ENCODE measurements at places on chromosomes 12 and 14.

DNA sequence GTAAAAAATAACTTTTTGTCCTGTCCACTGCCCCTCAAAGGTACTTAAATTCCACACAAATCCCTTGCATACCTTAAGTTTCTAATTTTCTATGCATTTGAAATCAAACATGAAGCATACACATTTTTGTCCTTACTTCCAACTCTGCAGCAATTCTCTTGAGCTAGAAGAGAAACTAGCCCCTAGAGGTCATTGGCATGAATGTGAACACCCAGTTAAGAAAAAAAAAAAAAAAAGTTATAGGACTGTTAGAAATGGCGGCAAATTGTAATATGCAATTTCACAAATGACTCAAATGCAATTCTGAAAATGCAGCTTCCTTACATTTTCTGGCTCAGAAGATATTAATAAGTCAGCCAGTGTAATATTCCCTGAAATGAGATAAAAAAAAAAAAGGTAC lies 4.6 kb upstream of the ESR2 start:
- no peak for DNase-seq

DNA sequence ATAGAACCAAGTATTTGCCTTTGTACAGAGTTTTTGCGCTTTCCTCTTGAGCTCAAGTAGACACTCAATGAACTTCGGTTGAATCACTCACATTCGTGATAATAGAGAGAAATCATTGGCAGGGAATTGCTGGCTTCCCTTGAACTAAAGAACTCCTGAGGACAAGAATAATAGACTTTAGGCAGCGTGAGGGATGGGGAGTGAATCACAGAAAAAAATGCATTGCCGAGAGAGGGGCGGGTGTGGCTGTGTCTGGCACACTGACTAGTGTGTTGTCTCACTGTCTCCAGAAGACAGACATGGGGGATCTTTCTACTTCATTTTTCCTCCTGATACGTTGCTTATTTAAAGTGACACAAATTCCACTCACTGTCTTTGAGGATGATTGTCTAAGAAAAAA lies 805.2 kb downstream of the BCL11B start:
- DNase-seq, result no peak

- no peak for DNase-seq
These were observed 43.3 kb downstream of the PPP1R12A start for GRCh38 chr12:79891506-79892162.

DNA sequence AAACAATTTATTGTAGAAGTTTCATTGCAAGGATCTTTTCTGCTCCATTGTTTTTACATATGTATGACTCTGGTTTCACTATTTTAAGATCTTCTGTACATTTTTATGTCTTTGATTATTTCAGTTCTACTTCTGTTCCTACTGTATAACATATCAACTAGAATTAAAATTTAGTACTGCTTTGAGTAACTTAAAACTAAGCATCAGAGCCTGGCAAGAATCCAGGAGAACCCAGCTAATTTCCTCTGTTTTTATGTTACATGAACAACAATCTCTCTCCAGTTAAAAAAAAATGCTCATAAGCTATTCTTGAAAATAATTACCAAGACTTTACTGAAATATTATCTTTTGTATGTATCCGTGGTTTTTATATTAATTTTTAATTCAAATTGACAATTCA lies 370.7 kb downstream of the TMTC2 start:
- DNase-seq, result no peak

GRCh38 chr12:106643000-106643399 lies 60.2 kb downstream of the RFX4 start:
- no peak for DNase-seq

GRCh38 chr12:107844312-107844921 lies 69.9 kb downstream of the ASCL4 start:
- DNase-seq, result no peak

- DNase-seq, result no peak
These were observed 112.6 kb downstream of the KCNC2 start for GRCh38 chr12:75097003-75097402.

- DNase-seq, result no peak
These were observed 691.6 kb upstream of the FBXO33 start for GRCh38 chr14:40123816-40124215.

GRCh38 chr14:66140213-66140918 lies 345.8 kb upstream of the CCDC196 start:
- DNase-seq, result no peak

GRCh38 chr12:12800406-12801180 lies 12.6 kb upstream of the DDX47 start:
- no peak for DNase-seq

- no peak for DNase-seq
These were observed 51.3 kb downstream of the IQSEC3 start for GRCh38 chr12:117816-118345.

GRCh38 chr14:76472199-76472723 lies 96.3 kb downstream of the ESRRB start:
- no peak for DNase-seq

- no peak for DNase-seq
These were observed 131.9 kb downstream of the CEP83 start for GRCh38 chr12:94327809-94328208.

- DNase-seq, result no peak
These were observed 67.1 kb upstream of the SINHCAF start for GRCh38 chr12:31393004-31393550.

- no peak for DNase-seq
These were observed 48.3 kb downstream of the NOVA1 start for GRCh38 chr14:26549571-26549970.

GRCh38 chr14:56199982-56200577 lies 81.9 kb downstream of the PELI2 start:
- DNase-seq, result no peak

DNA sequence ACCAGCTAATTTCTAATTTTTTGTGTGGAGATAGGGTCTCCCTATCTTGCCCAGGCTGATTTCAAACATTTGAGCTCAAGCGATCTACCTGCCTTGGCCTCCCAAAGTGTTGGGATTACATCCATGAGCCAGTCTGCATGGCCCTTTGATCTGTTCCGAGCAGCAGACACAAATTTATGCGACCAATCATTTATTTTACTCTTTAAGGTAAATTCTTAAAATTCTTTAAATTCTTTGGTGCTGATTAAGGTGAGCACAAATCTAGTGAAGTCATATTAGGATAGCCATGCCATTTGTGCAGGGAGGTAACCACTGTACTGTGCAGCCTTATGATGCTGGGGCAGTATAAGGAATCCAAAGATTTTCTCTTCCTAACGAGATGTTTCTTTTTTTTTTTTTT lies 135.7 kb downstream of the SRGAP1 start:
- DNase-seq, result no peak

GRCh38 chr14:99199846-99200653 lies 71.9 kb downstream of the BCL11B start:
- no peak for DNase-seq

DNA sequence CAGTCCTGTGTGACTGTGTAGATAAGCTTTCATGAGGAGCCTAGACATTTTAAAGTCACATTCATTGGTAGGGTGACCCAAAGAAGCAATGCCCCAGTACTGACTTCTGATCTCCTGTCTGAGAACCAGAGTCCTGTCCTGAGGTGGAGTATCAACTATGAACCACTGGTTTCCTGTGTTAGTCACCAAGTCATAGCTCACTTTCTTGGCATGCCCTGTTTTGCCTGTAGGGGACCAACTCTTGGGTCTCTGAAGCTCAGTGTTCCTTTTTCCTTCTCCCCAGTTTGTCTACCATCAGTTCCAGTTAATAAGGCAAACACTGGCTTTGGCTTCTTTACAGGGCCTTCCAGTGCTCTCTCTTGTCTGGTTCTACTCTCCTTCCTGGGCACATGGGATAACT lies 97.4 kb downstream of the C12orf75 start:
- DNase-seq, result no peak

GRCh38 chr12:116459916-116460663 lies 99.1 kb upstream of the MAP1LC3B2 start:
- DNase-seq, result no peak

GRCh38 chr12:121334513-121335343 lies 17.5 kb downstream of the ANAPC5 start:
- DNase-seq, result peak; percentile 12

GRCh38 chr14:45287610-45288009 lies 34.6 kb upstream of the MIS18BP1 start:
- DNase-seq, result no peak

DNA sequence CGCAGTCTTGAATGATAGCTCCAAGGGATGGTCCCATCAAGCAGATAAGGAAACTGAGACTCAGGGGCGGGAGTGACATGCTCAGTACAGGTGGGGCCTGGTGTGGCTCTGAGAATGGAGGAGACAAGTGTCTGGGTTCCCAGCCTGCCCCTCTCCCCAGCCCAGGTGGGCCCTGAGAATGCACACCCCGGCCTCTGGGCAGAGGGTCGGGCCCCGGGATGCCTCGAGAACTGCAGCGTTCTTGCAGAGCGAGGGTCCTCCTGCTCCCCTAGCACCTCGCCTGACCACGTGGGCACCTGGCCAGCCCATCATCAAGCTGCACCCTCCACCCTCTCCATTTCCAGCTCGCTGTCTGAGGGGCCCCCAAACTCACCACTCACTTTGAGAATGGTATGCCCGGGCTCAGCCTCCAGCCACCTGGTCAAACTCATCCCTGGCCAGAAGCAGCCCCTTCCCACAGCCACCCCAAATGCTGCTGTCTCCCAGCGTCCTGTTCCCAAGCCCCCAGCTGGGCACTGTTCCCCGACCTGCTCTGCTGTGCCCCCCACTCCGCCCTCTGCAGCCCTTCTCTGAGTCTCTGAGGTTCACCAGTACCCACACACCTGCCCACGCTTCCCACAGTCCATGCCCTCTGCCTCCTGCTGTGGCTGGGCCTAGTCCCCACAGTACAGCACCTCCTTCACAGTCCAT lies 44.3 kb downstream of the CYP46A1 start:
- DNase-seq, result no peak

GRCh38 chr12:9730591-9730990 lies 2.3 kb downstream of the CLECL1 start:
- no peak for DNase-seq

DNA sequence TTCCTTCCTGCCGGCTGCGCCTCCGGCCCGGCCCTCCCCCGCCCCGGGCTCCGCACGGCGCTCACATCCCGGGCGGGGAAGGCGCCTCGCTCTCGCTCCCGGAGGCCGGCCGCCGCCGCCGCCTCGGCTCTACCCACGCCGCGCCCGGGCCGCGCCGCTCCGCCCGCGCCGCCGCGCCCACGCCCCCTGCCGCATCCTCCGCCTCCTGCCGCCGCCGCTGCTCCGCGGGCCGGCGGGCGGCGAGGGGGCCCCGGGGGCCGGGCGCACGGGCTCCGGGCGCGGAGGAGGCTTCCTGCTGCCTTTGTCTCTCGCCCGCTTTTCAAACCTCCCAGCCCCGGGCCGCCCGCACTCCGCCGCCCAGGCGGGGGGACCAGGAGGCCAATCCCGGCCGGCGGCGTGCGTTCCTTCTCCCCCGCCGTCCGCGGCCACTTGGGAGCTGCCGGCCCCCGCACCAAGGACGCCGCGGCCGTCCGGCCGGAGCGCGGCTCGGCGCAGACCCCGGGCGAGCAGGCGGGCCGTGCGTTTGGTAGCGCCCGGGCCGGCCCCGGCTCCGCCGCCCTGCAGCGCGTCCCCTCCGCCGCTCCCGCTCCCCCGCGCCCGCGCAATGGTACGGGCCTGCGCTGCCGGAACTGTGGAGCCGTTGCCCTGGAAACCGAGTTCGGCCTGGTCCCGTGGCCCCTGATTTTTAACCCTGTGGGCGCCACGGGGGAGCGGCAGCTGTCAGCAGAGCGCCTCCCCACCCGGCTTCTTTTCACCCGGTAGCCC lies at the start of gene FBXL14:
TSS of gene FBXL14 (minus strand) at position 321 of the 765 bp plus-strand sequence. CDS start 515 bp downstream, outside the sequence.
- peak; percentile 86 for DNase-seq

DNA sequence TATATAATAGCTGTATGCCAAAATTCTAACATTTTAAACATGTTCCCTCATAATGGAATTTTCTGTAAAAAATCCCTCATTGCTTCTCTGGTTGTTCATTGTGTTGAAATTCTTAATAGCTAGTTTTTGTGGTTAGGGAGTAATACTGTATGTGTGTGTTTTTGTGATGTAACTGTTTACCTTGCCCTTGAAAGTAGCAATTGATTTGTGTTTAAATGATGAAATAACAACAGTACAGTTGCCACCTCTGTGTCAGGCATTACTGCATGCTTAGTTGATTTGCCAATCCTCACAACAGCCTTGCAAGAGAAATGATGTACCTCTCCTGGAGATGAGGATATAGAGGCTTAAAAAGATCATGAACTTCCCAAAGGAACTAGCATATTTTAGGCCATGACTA lies 94.9 kb downstream of the DAAM1 start:
- DNase-seq, result no peak

GRCh38 chr12:49483619-49484018 lies 55.2 kb upstream of the KCNH3 start:
- no peak for DNase-seq

- DNase-seq, result peak; percentile 34
These were observed 236.1 kb upstream of the PLEKHG7 start for GRCh38 chr12:92466391-92467305.

DNA sequence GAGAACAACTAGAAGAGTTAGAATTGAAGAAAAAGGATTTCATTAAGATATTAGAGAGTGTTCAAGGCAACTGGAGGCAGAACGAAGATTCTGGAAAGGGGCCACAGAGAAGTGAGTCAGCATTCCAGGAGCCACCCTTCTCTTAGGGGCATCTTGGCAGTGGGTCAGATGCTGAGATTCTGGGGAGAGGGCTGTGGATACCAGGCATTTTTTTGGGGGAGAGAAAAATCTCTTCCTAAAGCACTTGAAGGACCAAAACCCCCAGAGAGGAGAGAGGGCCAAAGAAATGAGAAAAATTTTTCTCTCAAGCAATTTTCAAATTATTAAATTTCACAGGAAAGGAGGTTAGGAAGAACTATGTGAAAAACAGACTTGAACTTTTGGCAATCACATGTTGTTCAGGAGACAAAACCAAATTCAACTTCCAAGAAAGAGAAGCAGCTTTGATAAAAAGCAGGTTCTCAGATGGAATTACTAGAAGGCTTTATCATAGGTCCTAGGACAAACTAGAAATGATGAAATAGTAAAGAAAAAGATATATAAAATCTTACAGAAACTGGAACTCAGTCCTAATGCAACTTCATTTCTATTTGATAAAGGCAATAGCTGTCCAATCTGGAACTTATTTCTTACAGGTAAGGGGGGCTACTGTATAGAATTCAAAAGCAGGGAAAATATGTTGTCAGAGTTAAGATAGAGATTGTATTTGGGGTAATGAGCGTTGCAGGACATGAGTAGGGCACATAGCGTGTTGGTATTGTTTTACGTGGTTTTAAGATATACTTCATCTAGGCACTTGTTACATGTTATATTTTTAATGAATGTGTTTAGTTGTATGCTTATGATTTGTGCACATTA lies 1.1 kb upstream of the CLEC2D start:
- DNase-seq, result no peak

- DNase-seq, result peak; percentile 55
These were observed 40.9 kb downstream of the NT5DC3 start for GRCh38 chr12:103799857-103800771.

- no peak for DNase-seq
These were observed 8.9 kb downstream of the TOGARAM1 start for GRCh38 chr14:44970907-44971306.

- no peak for DNase-seq
These were observed 14.2 kb downstream of the FKBP3 start for GRCh38 chr14:45120096-45120495.

DNA sequence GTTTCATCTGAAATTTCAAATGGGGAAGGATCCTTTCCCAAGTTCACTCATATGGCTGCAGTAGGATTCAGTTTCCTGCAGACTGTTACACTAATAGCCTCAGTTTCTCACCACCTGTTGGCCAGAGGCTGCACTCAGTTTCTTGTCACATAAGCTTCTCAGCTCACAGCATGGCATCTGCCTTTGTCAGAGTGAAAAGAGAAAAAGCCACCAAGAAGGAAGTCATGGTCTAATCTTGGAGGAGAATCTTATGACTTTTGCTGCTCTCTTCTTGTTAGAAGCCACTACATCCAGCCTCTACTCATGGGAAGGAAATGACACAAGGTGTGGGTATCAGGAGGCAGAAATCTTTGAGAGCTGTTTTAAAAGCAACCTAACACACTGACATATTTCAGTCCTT lies 39.4 kb upstream of the BTG1 start:
- DNase-seq, result no peak

Measured in anterior cingulate cortex (tissue), 58 donors.